GF-D8 (cell line): ENCODE measurements at places on chromosomes 11 and 22.

DNA sequence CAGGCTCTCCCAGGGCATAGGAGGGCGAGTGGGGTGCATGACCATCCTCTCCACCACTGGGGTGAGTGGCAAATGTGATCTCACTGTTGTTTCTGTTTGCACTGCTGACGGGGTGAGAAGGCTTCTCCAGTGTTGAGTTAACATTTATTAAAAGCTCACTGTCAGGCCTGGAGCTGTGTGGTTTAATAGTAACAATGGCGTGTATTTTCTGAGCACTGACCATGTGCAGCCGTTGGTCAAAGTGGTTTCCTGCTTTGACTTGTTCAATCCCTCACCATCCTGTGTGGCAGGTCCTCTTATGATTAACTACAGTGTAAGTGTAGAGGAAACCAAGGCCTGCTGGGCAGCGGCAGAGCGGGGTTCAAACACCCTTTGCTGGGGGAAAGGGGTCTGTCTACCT, 4.4 kb downstream of the A4GALT start:
- DNase-seq = no peak

GRCh38 chr11:62574363-62575071, 826 bp upstream of the EEF1G start:
- DNase-seq = no peak

DNA sequence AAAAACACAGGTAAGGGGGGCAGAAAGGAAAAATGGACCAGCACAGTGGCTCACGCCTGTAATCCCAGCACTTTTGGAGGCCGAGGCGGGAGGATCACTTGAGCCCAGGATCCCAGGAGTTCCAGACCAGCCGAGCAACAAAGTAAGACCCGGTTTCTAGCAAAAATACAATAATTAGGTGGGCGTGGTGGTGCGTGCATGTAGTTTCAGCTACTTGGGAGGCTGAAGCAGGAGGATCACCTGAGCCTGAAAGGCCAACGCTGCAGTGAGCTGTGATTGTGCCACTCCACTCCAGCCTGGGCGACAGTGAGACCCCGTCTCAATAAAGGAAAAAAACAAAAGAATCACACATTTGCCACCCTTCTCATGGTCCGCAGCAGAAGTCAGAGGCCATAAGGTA, 519.4 kb downstream of the BRD1 start:
- DNase-seq = no peak

DNA sequence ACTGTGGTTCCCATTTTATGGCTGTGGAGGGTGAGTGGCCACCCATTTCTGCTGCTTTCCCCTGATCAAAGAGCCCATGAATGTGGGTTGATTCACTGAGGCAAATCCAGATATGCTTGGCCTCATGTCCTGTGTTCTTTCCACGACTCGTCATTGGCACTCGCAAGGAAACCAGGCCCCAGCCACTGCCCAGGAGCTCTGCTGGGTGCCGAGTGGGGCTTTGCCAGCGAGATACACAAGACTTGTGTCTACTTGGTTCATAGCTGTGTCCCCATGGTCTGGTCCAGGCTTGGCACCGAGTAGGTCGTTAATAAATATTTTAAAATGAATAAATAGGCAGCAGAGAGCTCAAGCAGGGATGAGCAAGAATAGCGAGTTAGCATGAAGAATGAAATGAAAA, 1291.5 kb downstream of the TBC1D22A start:
- no peak for DNase-seq

DNA sequence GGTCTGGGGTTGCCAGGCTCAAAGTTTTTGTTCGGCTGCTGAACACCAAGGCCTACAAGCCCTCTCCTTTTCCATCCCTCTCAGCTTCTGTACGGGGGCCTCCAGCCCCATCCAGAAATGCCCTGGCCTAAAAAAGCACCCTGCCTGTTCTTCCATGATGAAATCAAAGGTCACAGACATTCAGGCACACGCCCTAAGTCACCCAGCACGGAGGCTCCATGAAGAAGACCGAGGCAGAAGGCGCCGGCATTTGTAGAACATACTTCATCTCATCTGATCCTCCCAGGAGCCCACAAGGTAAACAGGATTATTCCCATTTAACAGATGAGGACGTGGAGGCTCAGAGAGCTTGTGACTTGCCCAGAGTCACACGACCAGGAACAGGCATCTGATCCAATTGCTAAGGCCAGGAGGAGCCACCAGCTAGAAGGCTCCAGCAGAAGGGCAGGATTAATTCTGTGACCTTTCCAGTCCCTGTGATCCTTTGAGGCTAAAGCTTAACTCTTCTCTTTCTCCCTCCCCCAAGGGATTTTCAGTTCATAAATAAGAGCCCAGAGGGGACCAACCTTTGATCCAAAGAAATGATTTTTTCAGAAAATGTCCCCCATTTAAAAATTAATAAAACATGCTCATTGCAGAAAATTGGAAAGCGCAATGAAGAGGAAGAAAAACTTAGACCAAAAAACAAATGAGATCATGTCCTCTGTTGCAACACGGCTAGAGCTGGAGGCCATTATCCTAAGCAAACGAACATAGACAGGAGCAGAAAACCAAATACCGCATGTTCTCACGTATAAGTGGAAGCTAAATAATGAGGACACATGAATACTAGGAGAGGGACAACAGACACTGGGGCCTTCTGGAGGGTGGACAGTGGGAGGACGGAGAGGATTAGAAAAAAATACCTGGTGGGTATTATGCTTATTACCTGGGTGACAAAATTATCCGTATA, 38.7 kb downstream of the CYTH4 start:
- DNase-seq = no peak

DNA sequence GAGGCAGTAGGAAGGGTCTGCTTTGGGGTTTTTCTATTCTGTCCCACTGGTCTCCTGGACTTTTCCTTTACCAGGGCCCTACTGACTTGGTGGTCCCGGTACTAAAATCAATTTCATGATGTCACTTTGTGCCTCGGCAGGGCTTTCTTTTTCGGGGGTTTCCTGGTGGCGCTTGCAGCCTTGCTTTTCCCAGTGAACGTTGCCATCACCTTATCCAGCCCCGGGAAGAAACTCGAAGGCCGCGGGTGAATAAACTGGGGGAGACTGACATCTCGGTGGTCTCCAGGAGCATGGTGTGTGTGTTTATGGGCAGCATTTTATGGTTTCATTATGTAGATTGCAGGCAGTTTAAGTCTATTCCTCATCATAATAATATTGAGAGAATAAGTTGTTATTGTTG, 84.4 kb downstream of the KCNQ1 start:
- DNase-seq = no peak

- no peak for DNase-seq
Observed at GRCh38 chr22:49229483-49230193, 598.0 kb downstream of the BRD1 start.

DNA sequence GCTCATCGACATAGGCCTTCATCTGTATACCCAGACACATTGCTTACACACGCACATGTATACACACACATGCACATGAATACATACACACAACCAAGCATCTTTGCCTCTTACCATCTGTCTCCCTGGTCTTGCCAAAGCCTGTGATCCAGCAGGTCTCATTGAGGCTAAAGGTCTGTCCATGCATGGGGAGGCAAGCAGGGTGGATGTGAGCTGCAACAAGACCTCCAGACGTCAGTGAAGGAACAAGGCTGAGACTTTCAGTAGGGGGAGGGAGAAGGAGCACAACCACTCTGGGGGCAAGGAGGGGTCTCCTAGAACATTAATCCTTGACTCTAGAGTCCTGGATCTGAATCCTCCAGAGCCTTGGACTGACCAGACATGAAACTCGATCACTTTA, 23.7 kb downstream of the TMPRSS13 start:
- DNase-seq = no peak
